Esophagus muscularis mucosa (tissue), 4 donors: ENCODE measurements at places on chromosomes 13 and 19.

DNA sequence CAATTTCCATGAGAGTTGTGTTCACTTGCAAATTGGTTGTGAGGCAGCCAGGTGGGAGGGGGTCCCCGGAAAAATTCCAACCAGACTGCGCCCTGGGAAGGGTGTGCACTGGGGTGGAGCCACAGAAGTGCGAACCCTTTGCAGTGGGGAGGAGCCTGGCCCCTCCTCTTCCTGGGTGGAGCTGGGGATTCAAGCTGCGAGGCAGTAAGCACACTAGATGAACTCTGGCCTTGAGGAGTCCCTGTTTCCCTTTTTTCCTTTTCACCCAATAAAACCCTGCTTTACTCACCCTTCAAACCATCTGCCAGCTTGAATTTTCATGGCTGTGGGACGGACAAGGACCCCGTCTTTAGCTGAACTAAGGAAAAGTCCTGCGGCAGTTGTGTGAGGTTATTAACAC lies 31.0 kb upstream of the MBNL2 start:
- DNase-seq: no peak

- DNase-seq: no peak
Measured at GRCh38 chr19:40610396-40611064, 9.4 kb downstream of the LTBP4 start.

GRCh38 chr13:75544681-75545330 lies 4.8 kb upstream of the UCHL3 start:
- DNase-seq: no peak

DNA sequence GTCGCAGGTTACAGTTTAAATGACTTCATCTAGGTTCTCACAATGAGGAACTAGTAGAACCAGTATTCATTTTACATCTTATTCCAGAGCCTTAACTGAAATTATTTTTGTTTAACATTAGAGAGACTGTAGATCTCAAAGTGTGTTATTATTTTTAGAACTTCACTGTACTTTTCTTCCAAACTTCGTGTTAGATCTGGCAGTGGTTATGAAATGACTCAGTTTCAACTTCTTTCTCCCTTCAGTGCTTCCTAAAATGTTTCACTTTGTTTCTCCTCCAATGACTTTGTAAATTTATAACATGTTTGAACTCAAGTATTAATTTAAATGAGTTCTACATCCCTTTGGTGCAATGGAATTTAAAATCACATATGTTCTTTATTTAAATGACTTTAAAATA lies 139.3 kb downstream of the PCDH9 start:
- no peak for DNase-seq

DNA sequence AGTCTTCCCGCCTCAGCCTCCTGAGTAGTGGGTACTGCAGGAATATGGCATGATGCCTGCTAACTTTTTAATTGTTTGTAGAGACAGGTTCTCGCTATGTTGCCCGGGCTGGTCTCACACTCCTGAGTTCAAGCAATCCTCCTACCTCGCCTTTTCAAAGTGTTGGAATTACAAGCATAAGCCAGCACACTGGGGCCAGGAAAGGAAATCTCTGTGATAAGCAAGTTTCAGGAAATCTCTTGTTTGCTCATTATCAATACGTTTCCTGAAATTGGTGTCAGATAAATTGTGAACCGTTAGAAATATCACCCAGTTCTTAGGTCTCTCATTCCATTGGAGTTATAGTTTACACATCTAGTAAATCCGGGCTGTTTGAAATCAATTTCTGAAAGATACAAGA lies 14.2 kb downstream of the WBP4 start:
- DNase-seq: no peak

DNA sequence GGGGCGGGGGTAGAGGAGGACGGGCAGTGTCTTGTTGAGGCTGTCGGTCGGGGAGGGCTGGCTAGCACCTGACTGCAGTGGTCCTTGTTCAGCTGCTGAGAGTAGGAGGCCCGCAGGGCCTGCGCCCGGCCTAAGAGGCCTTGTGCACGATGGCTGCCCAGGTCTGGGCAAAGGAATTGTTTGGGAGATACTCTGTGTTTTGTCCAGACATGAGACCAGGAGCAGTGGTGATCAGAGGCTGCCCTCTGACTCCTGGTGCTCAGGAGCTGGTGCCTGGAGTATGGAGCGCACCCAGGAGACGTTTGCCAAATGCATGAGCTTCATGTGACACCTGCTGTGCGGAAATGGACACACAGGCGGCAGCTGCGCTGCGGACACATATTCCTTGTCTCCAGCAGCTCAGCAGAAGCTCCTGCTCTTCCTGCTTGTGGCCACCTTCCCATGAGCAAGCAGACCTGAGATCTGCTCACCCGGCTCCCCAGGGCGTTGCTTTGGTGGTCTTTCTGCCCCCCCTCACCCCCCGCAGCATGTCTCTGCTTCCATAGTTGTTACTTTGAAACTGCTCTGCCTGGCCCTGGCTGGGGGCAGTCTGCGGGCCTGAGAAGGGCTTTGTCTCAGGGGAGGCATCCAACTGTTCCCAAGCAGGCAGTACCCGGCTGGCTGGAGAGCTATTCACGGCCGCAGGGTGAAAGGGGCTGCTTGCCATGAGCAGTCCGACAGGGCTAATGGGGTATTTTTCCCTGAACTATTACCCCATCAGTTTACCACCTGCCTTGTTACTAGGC lies 163.9 kb downstream of the TEX29 start:
- DNase-seq: no peak

DNA sequence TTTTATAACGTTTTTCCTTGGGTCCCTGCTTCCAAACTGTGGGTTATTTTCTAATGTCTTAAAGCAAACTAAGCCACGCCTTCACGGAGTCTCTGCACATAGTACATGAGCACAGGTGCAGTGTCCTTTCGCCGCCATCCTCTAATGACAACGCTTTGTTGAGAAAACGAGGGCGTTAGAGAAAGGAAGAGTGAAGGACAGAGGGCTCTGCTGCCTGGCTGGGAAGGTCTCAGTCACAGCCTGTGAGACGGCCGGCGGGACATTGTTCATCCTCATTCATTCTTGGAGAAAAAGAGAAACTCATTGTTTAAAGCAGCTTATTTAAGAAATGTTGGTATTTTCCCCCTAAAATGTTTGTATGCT lies 9.5 kb downstream of the IL17D start:
- no peak for DNase-seq

- no peak for DNase-seq
Measured at GRCh38 chr13:29937841-29938240, 87.4 kb upstream of the UBL3 start.

- no peak for DNase-seq
Measured at GRCh38 chr13:30868799-30869470, 37.1 kb upstream of the MEDAG start.

DNA sequence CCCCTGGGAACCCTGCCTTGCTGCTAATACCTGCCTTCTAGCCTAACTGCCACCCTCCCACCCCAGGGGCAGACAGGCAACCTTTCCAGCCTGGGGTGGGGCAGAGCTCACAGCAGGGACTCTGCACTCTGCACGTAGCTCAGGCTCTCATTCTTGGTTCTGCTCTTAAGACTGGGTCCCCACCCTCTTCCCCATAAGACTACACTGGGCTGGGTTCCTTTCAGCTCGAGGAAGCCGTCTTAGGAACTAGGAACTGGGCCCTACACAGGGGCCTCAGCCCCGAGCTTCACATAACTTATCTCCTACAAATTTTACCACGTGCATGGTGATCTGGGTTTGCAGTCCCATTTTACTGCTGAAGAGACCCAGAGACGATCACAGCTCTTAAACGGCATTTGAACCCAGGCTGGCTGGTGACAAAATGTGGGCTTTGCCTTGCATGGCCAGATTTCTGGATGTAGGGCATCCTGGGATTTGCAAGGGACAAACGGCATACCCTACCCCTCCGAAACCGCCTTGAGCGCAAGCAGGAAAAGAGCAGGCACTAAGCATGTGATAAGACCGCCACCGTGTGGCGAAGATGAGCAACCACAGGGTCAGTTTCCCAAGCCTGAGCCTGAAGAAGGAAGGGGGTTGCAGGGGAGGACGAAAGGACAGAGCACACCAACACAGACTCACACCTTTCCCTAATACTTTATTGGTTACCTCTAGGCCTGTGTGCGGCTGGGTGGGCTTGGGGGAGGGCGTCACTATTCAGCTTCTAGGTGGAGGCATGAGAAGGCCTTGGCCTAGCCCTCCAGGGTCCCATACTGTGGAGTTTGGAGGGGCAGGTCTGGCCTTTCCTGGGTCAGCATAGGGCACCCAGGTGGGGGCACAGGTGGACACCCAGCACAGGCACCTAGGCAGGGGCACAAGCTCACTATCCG lies 5.1 kb downstream of the JUNB start:
- DNase-seq: no peak

DNA sequence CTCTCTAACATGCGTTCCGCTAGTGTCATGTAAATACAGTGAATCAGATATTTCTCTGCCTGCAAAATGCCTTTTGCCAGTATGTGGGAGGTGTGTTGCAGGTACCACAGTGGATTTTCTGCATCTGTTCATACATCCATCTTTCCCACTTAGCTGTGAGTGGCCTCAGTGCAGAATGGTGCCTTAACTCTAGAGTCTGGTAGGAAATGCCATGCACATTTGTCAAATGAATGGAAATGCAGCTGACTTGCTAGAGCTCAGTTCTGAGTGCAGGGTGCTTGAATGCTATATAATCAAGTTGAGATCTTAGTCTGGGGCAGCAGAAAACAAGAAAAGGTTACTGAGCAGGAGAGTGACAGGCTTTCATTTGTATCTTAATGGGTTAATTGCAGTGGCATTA lies 68.2 kb downstream of the LRCH1 start:
- no peak for DNase-seq

DNA sequence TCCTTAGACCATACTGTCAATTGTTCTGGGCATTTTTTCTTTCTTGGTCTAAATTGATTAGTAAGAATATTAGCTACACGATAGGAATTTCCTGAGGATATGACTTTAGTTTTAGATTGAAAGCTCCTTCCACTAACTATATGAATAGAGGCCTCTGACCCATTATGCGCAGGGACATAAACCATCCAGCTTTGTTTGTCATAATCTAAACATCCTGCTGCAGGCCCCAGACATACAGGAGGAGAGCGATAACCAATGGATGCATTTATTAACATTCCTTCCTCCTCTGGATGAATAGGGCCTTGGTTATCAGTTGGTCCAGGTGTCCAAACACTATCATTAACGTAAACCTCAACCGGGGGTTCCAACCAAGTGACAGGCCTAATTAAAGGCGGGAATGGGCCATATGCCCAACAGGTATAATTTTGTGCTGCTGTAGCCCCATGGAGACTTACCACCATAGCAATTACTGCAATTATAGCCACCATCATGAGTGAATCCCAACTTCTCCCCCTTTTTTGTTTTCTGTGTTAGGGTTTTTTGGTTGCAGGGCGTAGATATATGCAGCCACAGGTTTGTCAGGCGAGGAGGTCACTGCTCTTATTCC lies 32.6 kb downstream of the CLEC4M start:
- no peak for DNase-seq

DNA sequence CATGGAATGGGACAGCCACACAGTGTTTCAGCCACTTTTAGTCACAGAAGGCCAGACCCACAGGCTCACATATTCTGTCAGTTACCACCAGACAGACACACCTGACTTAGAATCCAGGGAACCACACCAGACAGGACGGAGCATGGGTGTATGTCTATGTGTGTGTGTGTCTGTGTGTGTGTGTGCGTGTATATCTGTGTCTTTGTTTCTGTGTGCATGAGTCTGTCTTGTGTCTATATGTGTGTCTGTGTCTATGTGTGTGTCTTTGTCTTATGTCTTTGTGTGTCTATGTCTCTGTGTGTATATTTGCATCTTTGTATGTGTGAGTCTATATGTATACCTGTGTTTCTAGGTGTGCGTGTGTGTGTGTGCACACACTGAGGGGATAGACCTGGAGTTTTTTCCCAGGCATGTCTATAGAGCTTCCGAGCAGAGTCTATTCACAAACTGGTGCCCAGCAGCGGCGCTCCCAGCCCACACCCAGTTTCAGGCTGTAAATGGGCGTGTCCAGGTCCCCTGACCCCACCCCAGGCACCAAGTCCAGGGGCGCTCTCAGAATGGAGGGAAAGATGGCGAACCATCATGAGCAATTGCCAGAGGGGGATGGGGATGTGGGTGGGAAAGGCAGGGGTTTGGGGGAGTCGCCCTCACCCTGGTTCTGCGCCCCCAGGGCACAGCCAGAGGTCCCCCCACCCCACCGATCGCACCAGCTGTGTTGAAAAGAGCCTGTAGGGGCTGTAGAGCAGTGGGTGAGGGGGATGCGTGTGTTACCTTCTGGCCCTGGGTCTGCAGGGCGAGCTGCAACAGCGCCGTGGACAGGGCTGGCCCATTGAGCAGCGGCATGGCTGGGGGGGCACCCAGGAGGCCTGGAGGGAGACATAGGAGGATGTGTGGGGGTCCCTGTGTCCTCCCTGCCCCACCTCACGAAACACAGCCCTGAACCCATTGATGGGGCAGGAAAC lies 6.3 kb upstream of the FDX2 start:
- DNase-seq: no peak

GRCh38 chr13:96020155-96020575 lies 33.0 kb downstream of the UGGT2 start:
- DNase-seq: no peak

DNA sequence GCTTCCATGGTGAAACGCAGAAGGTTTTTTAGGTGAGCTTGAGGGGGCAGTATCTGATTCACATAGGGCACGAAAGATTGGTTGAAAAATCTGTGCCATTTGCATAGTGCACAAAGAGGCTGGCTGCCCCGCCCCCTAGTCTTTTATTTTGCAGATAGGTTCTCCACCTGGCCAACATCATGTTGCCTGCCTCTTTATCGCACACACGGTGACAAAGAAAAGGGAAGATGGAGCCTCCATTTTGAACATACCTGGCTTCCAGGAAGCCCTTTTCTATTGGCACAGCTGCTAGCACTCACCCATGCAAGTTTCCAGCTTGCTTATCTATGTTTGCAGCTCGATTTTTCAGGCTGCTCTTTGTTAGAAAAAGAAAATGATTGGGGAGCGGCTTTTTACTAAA lies 316.2 kb upstream of the KLHL1 start:
- DNase-seq: no peak

DNA sequence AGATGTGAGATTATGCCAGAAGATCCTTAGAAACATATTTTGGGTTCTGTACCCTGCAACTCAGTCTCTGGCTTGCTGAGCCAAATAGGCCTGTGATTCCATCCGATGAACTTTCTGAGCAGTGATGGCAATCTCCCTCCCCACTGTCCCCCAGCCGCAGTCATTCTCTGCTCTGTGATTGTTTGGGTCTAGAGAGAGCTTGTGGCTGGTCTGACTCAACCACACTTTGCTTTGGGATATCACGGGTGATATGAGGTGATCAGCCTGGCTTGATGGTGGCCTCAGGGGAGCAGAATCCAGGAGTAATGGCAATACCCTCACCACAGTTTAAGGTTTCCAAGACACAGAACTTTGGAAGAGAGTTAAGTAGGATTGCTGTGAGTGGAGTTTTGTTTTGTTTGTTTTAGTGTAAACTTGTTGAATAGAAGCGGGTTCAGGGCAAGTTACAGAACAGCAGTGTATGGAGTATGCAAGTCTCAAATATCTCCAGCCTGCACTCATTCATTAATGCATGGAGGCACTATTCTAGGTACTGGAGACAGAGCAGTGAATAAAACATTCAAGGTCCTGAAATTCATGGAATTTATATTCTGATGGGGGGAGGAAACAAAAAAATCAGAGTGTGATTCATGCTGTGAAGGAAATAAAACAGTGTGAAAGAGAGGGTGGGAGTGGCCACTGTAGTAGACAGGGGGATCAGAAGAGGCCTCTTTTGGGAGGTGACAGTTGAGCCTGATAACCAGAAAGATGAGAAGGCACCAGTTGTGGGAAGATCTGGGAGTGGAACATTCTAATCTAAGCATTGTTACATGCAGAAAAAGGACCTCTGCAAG lies 5.3 kb downstream of the SAMD4B start:
- DNase-seq: no peak

GRCh38 chr19:49701271-49701786 lies 10.4 kb downstream of the CPT1C start:
- DNase-seq: no peak
